ENCODE measurements at places on chromosomes 3 and 15.

- DNase-seq, result no peak
These were observed 329.7 kb downstream of the RORA start for GRCh38 chr15:60899322-60899966.

DNA sequence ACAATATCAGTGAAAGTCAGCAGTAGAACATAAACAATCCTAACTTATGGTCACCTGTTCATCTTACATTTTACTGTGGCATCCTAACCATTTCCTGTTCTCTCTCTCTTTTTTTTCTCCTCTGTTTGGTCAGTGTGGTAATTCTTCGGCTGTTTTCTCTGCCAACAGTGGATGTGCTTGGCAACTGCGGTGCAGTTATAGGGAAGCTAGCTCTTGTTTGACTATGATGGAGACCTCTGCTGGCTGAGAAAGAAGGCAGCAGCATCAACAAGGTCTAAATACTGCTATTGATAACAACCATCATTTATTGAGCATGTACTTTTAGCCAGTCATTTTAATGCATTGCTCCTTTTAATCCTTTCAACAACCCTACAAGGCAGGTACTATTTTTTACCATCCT lies 723 bp upstream of the DRD3 start:
- DNase-seq, result peak; percentile 24

- DNase-seq, result no peak
These were observed 101.5 kb upstream of the CRBN start for GRCh38 chr3:3281024-3281423.

DNA sequence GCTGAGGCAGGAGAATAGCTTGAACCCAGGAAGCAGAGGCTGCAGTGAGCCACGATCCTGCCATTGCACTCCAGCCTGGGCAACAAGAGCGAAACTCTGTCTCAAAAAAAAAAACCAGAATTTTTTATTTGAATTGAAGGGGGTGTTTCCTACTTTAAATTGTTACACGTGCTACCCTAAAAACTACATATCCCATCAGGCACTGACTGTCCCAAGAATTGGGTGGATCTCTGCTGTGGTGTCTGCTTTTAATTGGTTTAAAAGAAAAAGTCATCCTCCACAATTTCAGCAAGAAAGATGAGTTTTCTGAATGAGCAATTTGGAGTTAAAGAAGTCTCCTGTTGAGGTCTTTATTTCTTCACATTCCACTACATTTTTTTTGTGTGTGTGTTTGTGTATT lies 2.1 kb downstream of the PDIA3 start:
- peak; percentile 6 for DNase-seq

GRCh38 chr3:116306720-116307119 lies 138.6 kb downstream of the LSAMP start:
- no peak for DNase-seq

DNA sequence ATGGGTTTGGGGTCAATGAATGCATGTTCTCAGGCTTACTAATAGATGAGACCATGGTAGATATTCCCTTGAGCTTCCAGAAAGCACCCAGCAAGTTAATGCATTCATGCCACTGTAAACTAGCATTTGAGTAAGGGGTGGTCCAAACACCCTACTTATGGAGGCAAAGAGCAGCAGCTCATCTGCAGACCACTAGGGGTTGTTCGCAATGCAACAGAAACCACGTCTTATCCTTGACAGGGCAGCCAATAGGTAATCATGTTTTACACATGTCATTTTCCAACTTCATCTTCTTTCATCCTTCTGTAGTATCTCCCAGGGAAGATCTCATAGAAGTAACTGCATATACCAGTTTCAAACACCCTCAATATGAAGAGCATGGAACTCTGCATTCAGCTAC lies 330.2 kb downstream of the RORA start:
- no peak for DNase-seq

DNA sequence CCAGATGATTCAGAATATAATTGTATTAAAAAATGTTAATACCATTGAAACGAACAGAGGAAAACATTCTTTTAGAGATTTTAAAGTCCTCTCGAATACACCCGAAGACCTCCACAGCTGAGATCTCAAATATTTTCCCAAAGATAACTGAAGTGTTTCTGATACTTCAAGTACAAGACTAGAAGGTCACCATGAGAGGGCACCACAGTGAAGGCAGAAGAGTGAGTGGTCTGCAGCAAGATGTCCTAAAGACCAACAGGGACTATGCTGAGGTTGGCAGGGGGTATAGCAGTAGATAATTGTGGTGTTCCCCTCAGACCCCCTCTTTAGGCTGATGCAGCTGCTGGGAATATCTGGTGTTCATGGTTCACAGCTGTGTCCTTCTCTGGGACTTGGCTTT lies 156.5 kb downstream of the PDCD6IP start:
- DNase-seq, result no peak

DNA sequence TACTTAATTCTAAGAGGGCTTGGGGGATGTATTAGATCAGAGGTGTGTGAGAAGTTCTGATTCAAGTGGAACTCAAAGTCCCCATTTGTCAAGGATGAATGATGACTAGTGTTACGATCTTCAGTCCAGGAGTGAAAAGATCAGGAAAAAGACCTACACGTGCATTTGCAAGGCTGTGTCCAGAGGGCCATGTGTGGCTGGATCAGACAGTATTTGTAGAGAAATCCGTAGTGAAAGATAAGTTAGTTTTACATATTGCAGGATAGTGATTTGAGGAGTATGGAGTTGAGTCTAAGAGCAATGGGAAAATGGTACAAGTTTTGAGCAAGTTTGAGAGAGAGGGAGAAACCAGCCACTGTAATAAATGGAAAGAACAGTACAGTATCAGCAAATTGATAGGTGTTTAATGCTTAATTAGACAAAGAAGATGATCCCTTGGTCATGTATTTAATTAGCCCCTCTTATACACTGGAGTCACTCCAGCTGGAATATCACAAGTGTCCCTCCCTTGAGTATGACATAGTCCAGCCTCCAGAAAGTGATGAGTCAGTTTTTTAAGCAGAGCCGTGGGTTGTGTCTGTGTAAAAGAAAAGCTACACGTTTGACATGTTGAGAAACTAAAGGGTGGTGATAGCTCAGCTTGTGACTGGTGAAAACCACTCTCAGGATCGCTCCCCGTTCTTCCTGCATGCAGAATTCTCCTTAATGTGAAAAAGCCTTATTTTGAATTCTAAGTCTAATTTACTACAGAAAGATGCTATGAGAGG lies 348.8 kb downstream of the ROBO1 start:
- DNase-seq, result no peak

- DNase-seq, result no peak
These were observed 235.2 kb downstream of the TLE3 start for GRCh38 chr15:69862540-69862939.

GRCh38 chr3:27985369-27986035 lies 255.9 kb upstream of the CMC1 start:
- no peak for DNase-seq

GRCh38 chr15:63077952-63078351 lies 35.4 kb downstream of the TPM1 start:
- no peak for DNase-seq

DNA sequence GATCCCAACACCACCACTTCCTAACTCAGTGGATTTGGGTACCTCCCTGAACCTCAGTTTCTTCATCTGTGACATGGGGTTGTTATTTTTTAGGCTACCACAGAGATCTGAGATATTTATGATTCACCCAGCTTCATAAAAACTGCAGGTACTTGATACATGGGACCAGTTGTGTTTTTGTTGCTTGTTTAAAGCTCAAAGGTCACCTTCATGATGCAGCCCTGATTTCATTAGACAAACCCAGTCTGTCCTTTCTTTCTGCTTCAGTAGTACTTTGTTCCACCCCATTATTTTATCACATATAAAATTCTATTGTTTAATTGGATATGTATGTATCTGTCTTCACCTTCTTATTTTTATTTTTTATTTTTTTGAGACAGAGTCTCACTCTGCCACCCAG lies 57.4 kb upstream of the C15orf61 start:
- DNase-seq, result no peak

DNA sequence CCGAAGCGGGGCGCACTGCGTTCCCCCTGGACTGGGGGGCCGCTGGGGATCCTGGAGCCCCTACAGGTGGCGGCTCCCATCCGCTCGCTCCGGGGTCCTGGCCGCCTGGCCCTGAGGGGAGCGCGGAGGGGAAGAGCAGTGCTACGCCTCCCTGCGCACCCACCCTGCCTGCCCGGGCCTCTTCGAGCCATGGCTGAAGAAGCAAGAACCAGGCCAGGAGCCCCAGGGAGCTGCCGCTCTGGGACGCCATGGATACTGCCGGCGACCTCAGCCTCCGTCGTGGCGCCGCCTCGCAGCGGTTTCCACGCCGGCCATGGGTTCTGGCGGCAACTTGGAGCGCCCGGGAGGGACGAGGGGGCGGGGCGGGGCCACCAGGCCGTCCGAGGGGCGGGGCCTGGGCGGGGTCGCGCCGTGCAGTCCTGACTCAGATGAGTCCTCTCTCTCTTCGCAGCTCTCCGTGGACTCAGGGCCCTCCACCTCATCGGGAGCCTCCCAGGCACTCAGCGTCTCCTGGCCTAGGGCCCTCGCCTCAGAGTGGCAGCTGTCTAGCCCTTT lies 50.9 kb downstream of the MYL3 start:
- peak; percentile 47 for DNase-seq

DNA sequence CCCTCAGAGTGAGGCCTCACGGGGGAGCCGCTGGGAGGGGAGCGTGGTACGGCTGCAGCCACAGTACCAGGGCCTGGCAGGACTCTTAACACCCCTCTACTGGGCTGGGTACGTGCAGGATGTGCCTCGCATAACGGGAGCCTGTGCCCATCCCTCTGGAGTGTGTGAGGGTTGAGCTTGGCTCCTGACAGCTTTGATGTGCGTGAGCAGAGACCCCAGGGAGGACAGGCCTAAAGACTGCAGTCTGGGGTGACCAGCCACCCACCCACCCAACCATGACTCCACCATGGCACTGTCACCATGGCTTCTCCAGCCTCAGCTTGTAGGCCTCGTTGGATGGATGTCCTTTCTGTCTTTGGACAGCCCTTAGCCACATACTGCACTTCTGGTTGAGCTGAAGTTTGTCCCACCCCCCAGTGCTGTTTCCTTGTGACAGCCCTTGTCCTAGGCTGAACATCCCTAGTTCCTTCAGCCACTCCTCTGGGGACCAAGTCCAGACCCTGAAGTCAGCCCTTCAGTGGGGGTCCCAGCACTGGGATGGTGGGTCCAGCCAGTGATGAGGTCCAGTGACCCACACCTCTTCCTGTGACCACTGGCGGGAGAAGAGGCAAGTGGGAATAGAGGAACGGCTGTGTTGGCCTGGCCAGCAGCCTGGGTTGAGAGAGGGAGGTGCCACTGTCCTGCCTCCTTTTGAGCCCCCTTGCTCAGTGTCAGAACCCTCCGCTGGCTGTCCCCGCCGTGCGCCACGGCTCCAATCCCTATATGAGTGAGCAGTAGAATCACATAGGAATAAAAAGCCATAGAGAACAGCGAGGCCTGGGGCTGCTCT lies 6.1 kb downstream of the GLYCTK start:
- DNase-seq, result no peak

DNA sequence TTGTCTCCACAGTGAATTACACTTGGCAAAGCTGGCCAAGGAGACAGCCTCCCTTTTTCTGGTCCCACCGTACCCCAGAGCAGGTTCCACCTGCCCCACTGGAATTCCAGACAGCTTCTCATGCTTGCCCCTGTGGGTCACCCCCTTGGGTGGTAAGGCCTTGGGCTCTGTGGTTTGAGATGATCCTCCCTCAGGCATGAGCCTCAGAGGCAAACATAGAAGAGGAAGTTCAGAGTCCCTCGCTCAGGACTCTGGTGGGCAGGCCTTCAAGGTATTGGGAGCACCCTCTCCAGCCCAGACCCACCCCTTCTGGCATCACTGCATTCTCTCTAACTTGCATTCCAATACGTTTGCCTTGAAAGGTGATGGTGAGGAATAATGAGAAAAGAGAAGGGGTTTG lies 17.6 kb upstream of the UBA7 start:
- no peak for DNase-seq

GRCh38 chr3:86654806-86655460 lies 336.0 kb downstream of the VGLL3 start:
- DNase-seq, result no peak

DNA sequence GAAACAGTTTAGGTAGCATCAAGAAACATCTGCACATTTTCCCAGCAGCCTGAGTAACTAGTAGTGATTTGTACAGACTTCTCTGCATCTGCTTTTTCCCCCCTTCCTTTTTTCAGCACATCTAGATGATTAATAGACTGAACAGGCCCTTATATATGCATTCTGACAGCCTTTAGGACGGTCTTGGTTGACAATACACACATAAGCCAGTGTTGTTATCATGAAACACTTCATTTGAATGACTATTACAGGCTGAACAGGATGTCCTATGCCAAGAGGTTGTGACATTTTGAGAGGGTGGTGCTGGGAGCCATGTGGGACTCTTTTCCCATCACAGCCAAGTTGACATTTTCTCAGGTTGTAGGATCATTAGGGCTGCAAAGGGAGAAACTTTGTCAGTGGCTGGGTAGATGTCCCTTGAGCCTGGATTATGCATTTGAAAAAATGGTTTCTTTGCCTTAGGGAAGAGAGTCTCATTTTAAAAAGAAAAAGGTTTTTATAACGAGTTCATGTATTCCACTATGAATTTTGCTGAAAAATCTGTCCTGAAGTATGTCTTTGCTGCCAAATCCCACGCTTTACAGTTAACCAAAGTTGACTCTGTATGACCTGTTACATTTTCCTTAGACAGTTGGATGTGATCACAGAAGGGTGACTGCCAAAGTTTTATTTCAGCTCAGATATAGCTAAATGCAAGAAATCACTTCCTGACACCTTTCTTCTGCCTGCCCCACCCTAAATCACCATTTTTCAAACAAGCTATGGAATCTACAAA lies 73.7 kb downstream of the FILIP1L start:
- no peak for DNase-seq

- no peak for DNase-seq
These were observed 5.2 kb upstream of the C3orf85 start for GRCh38 chr3:109131276-109131675.

- peak; percentile 28 for DNase-seq
These were observed at the start of gene B3GNT5 for GRCh38 chr3:183252973-183253527. Gene B3GNT5 (plus strand): TSS chr3:183253253. CDS start chr3:183269799, 16,546 bp downstream.

DNA sequence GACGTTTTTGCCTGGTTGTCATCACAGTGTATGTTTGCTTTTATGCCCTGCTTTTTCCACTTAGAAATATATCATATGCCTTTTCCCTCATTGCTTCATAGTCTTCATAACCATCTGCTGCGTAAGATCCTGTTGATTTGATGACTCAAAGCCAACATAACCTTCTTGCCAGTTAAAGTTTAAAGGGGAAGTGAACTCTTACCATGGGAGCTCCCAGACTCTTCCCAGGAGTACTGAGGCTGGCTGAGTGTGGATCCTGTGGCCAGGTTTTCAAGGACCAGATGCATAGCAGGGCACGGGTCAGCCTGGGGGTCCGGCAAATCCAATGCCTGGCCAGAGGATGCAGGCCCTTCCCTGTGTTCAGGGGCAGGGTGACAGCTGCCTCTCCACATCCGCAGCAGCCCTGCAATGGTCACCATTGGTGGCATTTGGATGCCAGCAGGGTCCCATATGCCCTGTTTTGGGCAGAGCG lies 42.0 kb upstream of the SACM1L start:
- DNase-seq, result peak; percentile 90

- DNase-seq, result no peak
These were observed 25.2 kb downstream of the CPEB1 start for GRCh38 chr15:82621970-82622369.

- DNase-seq, result no peak
These were observed 786.0 kb downstream of the TUSC7 start for GRCh38 chr3:117495620-117496019.

- no peak for DNase-seq
These were observed 28.8 kb downstream of the APBA2 start for GRCh38 chr15:28914483-28915023.

- DNase-seq, result no peak
These were observed 157.3 kb upstream of the ABI3BP start for GRCh38 chr3:101150504-101150903.

- DNase-seq, result no peak
These were observed 1036.1 kb downstream of the MCTP2 start for GRCh38 chr15:95267481-95267880.

GRCh38 chr3:9135930-9136525 lies 113.4 kb downstream of the SRGAP3 start:
- DNase-seq, result no peak
